CD4-positive, alpha-beta T cell treated with Interleukin-4 for 1 hour (primary cell): ENCODE measurements at places on chromosomes 13 and 19.

- no peak for DNase-seq
Measured at GRCh38 chr13:27593267-27593666, 27.1 kb downstream of the LNX2 start.

GRCh38 chr13:48750588-48751383 lies 97.1 kb downstream of the CYSLTR2 start:
- no peak for DNase-seq

DNA sequence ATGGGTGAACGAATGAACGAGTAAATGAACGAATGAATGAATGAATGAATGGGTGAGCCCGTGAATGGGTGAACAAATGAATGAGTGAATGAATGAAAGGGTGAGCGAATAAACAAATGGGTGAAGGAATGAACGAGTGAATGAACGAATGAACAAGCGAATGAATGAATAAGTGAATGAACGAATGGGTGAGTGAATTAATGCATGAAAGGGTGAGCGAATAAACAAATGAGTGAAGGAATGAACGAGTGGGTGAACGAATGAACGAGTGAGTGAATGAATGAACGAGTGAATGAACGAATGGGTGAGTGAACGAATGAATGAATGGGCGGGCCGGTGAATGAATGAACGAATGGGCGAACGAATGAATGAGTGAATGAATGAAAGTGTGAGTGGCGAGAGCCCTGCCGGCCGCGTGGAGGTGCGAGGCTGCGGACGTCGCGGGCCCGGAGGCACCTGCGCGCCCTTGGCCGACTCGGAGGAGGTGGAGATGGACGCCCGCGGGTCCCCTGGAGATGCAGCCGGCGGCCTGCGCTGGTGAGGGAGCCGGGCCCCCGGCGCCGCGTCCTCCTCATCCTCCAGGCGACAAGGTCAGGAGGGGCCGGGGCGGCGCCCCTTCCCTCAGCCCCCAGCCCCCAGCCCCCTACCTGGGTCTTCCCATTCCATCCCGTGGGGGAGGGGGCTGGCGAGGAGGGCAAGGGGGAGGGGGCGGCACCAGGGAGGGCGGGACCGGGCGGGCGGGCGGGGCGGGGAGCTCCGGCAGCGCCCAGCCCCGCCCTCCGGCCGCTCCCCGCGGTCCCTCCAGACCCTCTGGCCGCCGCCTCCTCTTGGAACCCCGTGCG lies 15.4 kb downstream of the ANKRD24 start:
- no peak for DNase-seq

DNA sequence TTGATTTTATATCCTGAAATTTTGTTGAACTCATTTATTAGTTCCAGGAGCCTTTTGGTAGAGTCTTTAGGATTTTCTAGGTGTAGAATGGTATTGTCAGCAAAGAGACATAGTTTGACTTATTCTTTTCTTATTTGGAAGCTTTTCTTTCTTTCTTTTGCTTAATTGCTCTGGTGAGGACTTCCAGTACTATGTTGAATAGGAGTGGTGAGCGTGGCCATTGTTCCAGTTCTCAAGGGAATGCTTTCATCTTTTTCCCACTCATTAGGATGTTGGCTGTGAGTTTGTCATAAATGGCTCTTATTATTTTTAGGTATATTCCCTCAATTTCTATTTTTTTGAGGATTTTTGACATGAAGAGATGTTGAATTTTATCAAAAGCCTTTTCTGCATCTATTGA lies 182.2 kb upstream of the SPRY2 start:
- no peak for DNase-seq

DNA sequence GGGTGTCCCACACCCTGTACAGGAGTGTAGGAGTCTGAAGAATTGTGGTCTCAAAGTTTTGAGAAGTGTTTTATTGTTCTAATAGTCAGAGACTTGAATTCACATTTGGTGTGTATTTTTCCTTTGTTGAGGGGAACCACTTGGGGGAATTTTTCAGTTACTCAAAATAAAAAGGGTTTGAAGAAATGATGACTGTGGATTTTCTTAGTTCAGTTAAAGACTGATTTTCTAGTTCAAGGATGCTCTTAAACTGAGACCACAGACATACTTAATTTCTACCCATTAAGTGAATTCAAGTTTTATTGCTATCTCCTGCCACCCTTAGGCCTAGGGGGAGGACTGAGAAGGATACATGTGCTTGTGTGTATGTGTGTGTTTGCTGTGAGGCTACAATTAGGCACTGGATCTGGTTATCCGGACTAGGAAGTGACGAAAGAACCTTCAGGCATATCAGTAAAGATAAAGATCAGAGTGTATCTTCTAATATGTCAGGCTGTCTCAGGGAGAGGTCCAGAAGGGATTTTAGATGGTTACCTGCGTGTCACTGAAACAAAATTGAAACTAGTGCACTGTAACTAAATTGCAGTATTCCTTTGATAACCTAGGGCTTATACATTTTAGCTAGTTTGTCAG lies 234.9 kb upstream of the DACH1 start:
- no peak for DNase-seq

DNA sequence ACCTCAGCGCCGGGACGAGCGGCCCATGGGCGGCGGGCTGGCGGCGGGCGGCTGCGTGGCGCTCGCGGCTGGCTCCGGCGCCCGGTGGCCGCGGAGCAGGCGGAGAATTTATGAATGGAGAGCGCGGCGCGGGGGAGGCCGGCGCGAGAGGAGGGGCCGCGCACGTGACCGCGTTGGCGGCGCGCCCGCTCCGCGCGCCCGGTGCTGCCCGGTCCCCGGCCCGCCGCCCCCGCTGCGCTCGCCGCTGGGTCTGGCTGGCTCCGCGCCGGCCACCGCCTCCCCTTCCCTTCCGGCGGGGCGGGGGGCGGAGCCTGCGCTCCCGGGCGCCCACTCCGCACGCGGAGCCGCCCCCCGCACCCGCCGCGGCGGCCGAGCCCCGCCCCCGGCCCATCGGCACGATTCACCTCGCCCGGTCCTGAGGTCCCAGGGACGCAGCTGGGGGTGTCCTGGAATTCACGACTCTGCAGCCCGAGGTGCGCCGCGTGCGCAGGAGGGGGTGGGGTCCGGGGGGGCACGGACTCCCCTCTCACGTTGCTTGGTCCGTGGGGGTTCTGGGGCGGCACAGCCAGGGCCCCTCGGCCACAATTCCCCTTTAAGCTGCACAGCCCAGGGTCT lies at the start of gene CBARP:
Gene CBARP, minus strand, starts transcription at position 252 of the 615 bp plus-strand sequence. CDS start 1,905 bp downstream, outside the sequence.
- DNase-seq = no peak

GRCh38 chr13:41276824-41277223 lies 13.4 kb upstream of the MTRF1 start:
- no peak for DNase-seq

DNA sequence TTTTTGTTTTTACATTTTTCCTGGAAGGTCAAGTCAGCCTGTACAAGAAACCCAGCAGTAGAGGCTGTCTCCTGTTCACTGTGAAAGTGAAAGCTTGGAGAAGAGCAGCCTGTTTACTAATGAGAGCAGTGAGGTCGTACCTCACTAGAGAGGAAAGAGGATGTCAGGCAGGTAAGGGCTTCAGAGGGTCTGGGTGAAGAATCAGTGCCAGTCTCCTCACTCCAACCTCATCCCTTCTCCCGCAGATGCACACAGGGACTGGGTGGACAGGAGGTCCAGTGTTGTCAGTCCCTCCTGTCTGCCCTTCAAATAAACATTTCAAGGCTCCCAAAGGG lies 462.5 kb downstream of the KLF5 start:
- DNase-seq = no peak

DNA sequence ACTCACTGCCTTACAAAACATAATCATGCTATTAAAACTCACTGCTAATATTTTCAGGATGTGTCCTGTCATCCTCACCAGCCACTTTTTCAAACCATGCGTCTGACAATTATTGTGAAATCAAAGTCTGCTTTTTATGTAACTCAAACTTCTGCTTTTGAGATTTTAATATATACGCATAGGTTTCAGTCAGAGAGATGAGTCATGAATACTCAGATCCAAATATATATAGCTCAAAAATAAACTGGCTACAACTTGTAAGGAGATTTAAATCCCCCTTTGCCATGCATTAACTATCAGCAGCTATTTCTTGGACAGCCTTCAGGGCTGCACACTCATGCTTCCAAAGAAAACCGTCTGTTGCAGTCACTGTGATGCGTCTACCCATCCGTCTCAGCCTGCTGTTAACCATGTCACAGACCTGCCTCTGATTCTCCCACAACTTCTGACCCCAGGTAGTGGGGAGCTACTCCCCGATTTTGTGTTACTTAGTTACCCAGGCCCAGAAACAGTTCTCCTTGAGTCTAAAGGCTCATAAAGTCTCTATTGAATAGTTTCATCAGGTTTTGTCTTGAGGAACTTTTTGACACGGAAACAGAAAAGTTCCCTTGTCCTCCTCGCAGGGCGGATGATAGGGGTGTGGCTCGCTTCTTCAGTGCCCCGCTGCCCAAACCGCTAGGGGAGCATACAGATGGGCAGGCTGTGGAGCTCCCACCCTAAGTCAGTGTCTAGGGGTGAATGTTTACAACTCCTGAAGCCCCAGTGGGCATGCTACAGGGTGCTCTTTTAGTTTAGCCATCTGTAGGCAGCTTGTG lies 33.8 kb upstream of the SGCG start:
- peak; percentile 3 for DNase-seq

DNA sequence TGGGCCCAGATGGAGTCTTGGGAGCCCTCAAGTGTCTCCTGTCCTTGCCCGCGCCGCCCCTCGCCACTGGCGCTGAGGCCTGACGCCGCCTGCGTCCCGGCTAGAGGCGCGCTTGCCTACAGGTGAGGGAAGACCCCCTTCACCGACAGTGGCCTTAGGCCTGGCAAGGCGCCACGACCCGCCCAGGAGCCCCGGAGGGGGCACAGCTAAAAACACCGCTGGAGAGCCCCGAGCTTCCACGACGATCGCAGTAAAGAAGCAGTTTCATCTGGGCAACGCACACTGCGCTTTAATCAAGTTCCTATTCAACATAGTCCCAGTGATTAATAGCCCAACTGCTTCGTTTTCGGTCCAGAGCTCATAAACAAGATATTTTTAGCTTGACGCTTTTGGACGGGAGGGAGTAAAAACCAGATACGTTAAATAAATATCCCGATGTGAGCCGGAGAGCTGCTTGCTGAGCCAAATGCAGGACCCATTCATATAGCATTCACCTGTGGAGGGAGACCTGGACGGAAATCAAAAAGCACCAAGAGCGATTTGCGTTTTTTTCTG lies 1.5 kb upstream of the CEBPA start:
- no peak for DNase-seq

GRCh38 chr19:4477034-4477801 lies 5.1 kb downstream of the HDGFL2 start:
- no peak for DNase-seq

- peak; percentile 16 for DNase-seq
Measured at GRCh38 chr19:2542341-2543069, 66.6 kb downstream of the GADD45B start.

DNA sequence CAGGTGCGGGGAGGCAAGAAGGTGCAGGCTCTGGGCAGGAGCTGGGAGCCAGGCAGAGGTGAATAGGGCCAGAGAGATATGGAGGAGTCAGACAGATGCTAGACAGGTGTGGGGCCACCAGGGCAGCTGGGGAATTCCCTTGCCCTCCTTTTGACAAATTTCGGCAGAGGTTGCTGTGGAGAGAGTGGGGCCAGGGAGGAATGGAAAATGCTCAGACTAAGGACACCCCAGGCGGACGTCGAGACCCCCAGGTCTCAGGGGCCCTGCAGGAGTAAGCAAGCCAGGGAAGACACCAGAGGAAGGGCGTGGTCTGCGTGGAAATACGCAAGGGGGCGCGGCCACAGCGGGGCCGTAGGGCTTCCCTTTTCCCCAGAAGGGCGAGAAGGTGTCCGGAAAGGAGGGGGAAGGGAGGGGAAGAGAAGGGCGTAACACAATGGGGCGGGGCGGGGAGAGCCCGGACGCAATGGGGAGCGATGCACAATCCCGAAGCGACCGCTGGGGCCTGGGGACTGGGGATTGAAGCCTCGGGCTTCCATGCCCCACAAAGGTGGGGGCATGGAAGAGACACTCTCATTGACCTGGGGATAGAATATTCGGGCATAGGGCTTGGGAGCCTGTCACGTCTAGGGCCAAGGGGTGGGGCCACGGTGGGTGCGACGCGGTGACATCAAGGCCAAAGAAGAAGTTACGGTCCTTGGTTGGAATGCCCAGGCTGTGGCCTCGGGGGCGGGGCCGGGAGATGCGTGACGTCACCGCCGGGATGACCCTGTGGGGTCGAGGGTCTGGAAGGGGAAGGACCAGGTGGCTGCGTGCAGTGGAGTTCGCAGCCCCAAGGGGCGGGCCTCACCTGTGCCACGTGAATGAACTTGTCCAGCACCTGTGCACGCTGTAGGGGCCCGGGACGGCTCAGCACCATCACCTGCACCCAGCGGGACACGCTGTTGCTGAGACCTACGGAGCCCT lies 8.2 kb downstream of the RASGRP4 start:
- peak; percentile 79 for DNase-seq

- DNase-seq = no peak
Measured at GRCh38 chr13:65860306-65860705, 1369.8 kb downstream of the PCDH9 start.

GRCh38 chr19:45182758-45183157 lies 4.2 kb downstream of the BLOC1S3 start:
- DNase-seq = no peak

GRCh38 chr13:42984026-42984425 lies 8.0 kb downstream of the EPSTI1 start:
- DNase-seq = no peak

- DNase-seq = no peak
Measured at GRCh38 chr19:48502350-48503018, 9.2 kb downstream of the LMTK3 start.

DNA sequence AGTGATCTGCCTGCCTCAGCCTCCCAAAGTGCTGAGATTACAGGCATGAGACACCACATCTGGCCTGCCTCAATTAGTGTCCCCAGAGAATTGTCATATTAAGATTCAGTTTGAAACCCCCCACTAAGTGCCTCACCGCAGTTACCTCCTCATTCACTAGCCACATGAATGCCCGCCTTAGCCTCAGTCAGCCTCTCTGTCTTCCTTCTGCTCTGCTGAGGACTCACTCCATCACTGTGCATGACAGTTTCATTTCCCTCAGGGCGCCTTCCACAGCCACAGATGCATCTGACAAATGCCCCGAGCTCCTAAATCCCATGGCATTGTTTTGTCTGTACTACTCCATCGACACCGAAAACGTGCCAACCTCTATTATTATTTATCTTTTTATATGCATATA lies 23.3 kb downstream of the MIPEP start:
- DNase-seq = no peak
